A375 (cell line): ENCODE measurements at places on chromosomes 5 and 9. TPM values are rescaled to one million over a fixed set of nuclear protein-coding genes. Genes with fewer than 3 reads are reported as not detected.

Gene PCDHB7
- total RNA-seq, result 5.7 and 6.7 TPM in 2 replicates

Gene BSPRY
- not detected in 2 replicates for total RNA-seq

Gene SPATA31E1
- not detected in 2 replicates for total RNA-seq

Gene HK3
- not detected in 2 replicates for total RNA-seq

Gene ADAMTSL2
- total RNA-seq, result not detected in 2 replicates

Gene LHX6
- 0.72 and 1.7 TPM in 2 replicates for total RNA-seq

Gene PHF24
- total RNA-seq, result not detected in 2 replicates

Gene GABRP
- not detected in 2 replicates for total RNA-seq

Gene AK8
- total RNA-seq, result 0.05 and 0.68 TPM in 2 replicates

Gene ANXA2R
- total RNA-seq, result 2.8 and 3.7 TPM in 2 replicates

Gene ENG
- 13.6 and 14.7 TPM in 2 replicates for total RNA-seq

Gene POC5
- 9.0 and 11.0 TPM in 2 replicates for total RNA-seq

Gene SLC9A3
- not detected in 2 replicates for total RNA-seq

Gene AIF1L
- total RNA-seq, result 30.1 and 30.9 TPM in 2 replicates

Gene NMRK1
- total RNA-seq, result 3.3 and 4.8 TPM in 2 replicates

Gene PKN3
- total RNA-seq, result 12.7 and 14.0 TPM in 2 replicates

Gene PCDHGA1
- total RNA-seq, result 2.5 TPM in 2 replicates

Gene FGFR4
- 9.3 and 10.5 TPM in 2 replicates for total RNA-seq

Gene PTGR1
- 24.8 and 26.4 TPM in 2 replicates for total RNA-seq

Gene SUSD1
- total RNA-seq, result 1.2 and 1.9 TPM in 2 replicates

Gene ALDH1A1
- 0.13 TPM in 1 of 2 replicates, not detected in the other for total RNA-seq

Gene EGFLAM
- total RNA-seq, result 5.3 and 5.5 TPM in 2 replicates

Gene UAP1L1
- 4.7 and 4.8 TPM in 2 replicates for total RNA-seq

Gene ACTL7B
- total RNA-seq, result not detected in 2 replicates

Gene STPG3
- total RNA-seq, result not detected in 2 replicates

Gene GMCL2
- not detected in 2 replicates for total RNA-seq

Gene SET
- total RNA-seq, result 789 and 951 TPM in 2 replicates

Gene GLT6D1
- not detected in 2 replicates for total RNA-seq

Gene DIPK1B
- 12.7 and 16.4 TPM in 2 replicates for total RNA-seq

Gene PCDHGB1
- total RNA-seq, result 4.5 and 5.0 TPM in 2 replicates

Gene SLC44A1
- 21.6 and 21.8 TPM in 2 replicates for total RNA-seq

Gene PFN3
- not detected in 2 replicates for total RNA-seq

Gene MCC
- 6.3 and 8.7 TPM in 2 replicates for total RNA-seq

Gene TEX48
- not detected in 2 replicates for total RNA-seq

Gene TAF11L5
- not detected in 2 replicates for total RNA-seq
